Ovary (tissue), 10 donors: ENCODE measurements at places on chromosomes 5 and 9. TPM values are rescaled to one million over a fixed set of nuclear protein-coding genes. Genes with fewer than 3 reads are reported as not detected.

ZNF366 gene
- 0.92 TPM for total RNA-seq

SH3RF2 gene
- total RNA-seq: 1.0 TPM

MYMK gene
- not detected for total RNA-seq

FASTKD3 gene
- total RNA-seq: 4.9 TPM

ANKRD34B gene
- 0.36 TPM for total RNA-seq

CIZ1 gene
- 185 TPM for total RNA-seq

IL13 gene
- total RNA-seq: not detected

ECSCR gene
- 6.6 TPM for total RNA-seq

PCDHB2 gene
- total RNA-seq: 1.9 TPM

DMAC1 gene
- total RNA-seq: 19.1 TPM

OR1J2 gene
- not detected for total RNA-seq

NPR2 gene
- 18.0 TPM for total RNA-seq

SHISAL2B gene
- not detected for total RNA-seq
